ENCODE measurements at places on chromosomes 12 and 14. TPM values are rescaled to one million over a fixed set of nuclear protein-coding genes. Genes with fewer than 3 reads are reported as not detected.
A peak's percentile ranks its signal among the peaks of the same experiment; 100 is the strongest.

- H3K27ac ChIP-seq, result no peak overlapping the region
- H3K27me3 ChIP-seq, result no peaks in the 10 kb centered on the region
- peaks cover 10% of the 10 kb centered on the region for H3K4me1 ChIP-seq
- no peaks in the 10 kb centered on the region for H3K36me3 ChIP-seq
- no peak overlapping the region for H3K4me3 ChIP-seq
These were observed 1.0 kb upstream of the BDKRB2 start for GRCh38 chr14:96203635-96204034.

- H3K36me3 ChIP-seq, result no peaks in the 10 kb centered on the region
- no peak for DNase-seq
- H3K27me3 ChIP-seq, result no peaks in the 10 kb centered on the region
- no peaks in the 10 kb centered on the region for H3K4me1 ChIP-seq
- H3K27ac ChIP-seq, result no peak overlapping the region
- H3K4me3 ChIP-seq, result no peak overlapping the region
These were observed 100.7 kb downstream of the ZFC3H1 start for GRCh38 chr12:71562676-71563595.

- peaks cover 12% of the 10 kb centered on the region for H3K36me3 ChIP-seq
- no peaks in the 10 kb centered on the region for H3K27me3 ChIP-seq
- DNase-seq, result no peak
- peaks cover 12% of the 10 kb centered on the region for H3K4me1 ChIP-seq
These were observed 133.4 kb downstream of the RFLNA start for GRCh38 chr12:124428136-124428791.

- no peak for DNase-seq
- no peaks in the 10 kb centered on the region for H3K27me3 ChIP-seq
- H3K4me3 ChIP-seq, result no peak overlapping the region
- H3K36me3 ChIP-seq, result no peaks in the 10 kb centered on the region
These were observed 1.4 kb upstream of the RNF10 start for GRCh38 chr12:120532701-120533238.

- H3K27me3 ChIP-seq, result no peaks in the 10 kb centered on the region
- H3K27ac ChIP-seq, result no peak overlapping the region
- no peak overlapping the region for H3K4me3 ChIP-seq
- no peak for DNase-seq
- H3K4me1 ChIP-seq, result no peaks in the 10 kb centered on the region
These were observed 101.1 kb upstream of the DCD start for GRCh38 chr12:54749191-54749818.

DNA sequence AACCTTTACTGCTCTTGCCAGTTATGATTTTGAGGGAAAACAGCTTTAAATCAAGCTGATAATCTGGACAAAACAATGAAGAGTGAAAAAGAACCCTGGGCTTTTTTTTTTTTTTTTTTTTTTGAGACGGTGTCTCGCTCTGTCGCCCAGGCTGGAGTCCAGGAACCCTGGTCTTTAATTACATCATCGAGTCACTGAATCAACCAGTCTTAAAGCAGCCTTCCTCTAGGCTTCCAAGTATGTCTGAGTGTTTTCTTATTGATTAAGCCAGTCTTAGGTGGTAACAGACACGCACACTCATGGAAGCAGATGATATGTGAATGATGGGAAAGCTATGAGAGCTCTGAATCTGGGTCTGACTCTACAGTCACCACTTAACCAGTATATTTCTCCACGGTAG lies 5.9 kb upstream of the VCPKMT start:
- H3K4me3 ChIP-seq, result no peak overlapping the region
- H3K4me1 ChIP-seq, result peaks cover 3% of the 10 kb centered on the region
- H3K36me3 ChIP-seq, result peaks cover 8% of the 10 kb centered on the region

- H3K4me1 ChIP-seq, result peaks cover 27% of the 10 kb centered on the region
- no peak overlapping the region for H3K4me3 ChIP-seq
- peaks cover 19% of the 10 kb centered on the region for H3K36me3 ChIP-seq
- H3K27ac ChIP-seq, result peak overlapping the region; percentile 59
- no peak for DNase-seq
These were observed 7.8 kb downstream of the ZFP36L1 start for GRCh38 chr14:68784978-68785533.

GRCh38 chr12:109776624-109777023 lies 56.6 kb downstream of the TRPV4 start:
- H3K27ac ChIP-seq, result no peak overlapping the region
- H3K4me1 ChIP-seq, result no peaks in the 10 kb centered on the region
- H3K27me3 ChIP-seq, result no peaks in the 10 kb centered on the region
- no peak overlapping the region for H3K4me3 ChIP-seq
- no peaks in the 10 kb centered on the region for H3K36me3 ChIP-seq
- no peak for DNase-seq

- H3K4me1 ChIP-seq, result peaks cover 16% of the 10 kb centered on the region
- H3K27me3 ChIP-seq, result no peaks in the 10 kb centered on the region
- DNase-seq, result no peak
- no peak overlapping the region for H3K27ac ChIP-seq
- H3K36me3 ChIP-seq, result no peaks in the 10 kb centered on the region
These were observed 316.3 kb downstream of the BCL11B start for GRCh38 chr14:98955741-98956070.

DNA sequence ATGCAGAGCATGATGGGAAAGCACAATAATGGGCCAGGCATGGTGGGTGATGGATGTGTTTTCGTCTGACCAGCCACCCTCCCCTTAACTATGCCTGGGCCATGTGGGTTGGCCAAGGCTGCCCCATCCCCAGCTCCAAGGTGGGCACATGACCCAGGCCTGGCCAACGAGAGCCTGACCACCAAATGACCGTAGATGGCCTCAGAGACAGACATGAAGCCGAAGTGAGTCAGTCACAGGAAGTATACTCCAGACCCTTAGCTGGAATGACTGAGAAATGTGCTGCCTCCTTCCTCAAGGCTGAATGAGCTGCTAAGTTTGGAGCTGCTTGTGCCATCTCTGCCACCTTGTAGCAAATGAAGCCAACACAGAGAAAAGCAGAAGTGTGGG lies 233.6 kb downstream of the BCL11B start:
- no peaks in the 10 kb centered on the region for H3K36me3 ChIP-seq
- no peak for DNase-seq
- no peaks in the 10 kb centered on the region for H3K27me3 ChIP-seq
- H3K4me3 ChIP-seq, result no peak overlapping the region

- no peak overlapping the region for H3K4me3 ChIP-seq
- no peak for DNase-seq
- no peaks in the 10 kb centered on the region for H3K27me3 ChIP-seq
- H3K4me1 ChIP-seq, result no peaks in the 10 kb centered on the region
These were observed 45.8 kb upstream of the TMED10 start for GRCh38 chr14:75222208-75222701.

GRCh38 chr12:6963791-6964413 lies 6.6 kb downstream of the PHB2 start:
- H3K36me3 ChIP-seq, result peaks cover 36% of the 10 kb centered on the region
- no peak overlapping the region for H3K4me3 ChIP-seq
- H3K27ac ChIP-seq, result no peak overlapping the region
- peaks cover 5% of the 10 kb centered on the region for H3K4me1 ChIP-seq
- H3K27me3 ChIP-seq, result no peaks in the 10 kb centered on the region
- no peak for DNase-seq

GRCh38 chr14:97638864-97639263 lies 841.7 kb downstream of the VRK1 start:
- no peaks in the 10 kb centered on the region for H3K27me3 ChIP-seq
- no peak overlapping the region for H3K4me3 ChIP-seq
- no peaks in the 10 kb centered on the region for H3K4me1 ChIP-seq
- DNase-seq, result no peak
- H3K27ac ChIP-seq, result no peak overlapping the region
- H3K36me3 ChIP-seq, result no peaks in the 10 kb centered on the region

GRCh38 chr14:75411214-75411540 lies 16.6 kb upstream of the JDP2 start:
- H3K27ac ChIP-seq, result no peak overlapping the region
- no peak overlapping the region for H3K4me3 ChIP-seq
- no peaks in the 10 kb centered on the region for H3K36me3 ChIP-seq
- no peaks in the 10 kb centered on the region for H3K4me1 ChIP-seq
- H3K27me3 ChIP-seq, result no peaks in the 10 kb centered on the region
- no peak for DNase-seq

DNA sequence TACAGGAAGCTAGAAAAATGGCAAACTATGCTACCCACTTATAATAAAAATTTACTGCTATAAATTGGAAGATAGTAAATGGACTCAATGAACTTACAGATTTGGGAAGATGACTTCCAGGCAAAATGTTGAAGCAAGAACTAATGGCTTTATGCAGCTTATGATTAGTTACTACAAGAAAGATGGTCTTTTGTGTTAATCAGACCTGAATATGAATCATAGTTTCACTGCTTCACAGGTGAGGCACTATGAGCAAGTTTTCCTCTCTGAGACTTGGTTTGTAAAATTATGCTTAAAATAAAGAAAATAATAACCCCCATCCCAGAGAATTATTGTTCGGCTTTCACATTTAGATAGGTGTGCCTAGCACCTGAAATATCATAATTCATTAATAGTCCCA lies 19.8 kb upstream of the DCN start:
- no peaks in the 10 kb centered on the region for H3K27me3 ChIP-seq
- no peak overlapping the region for H3K27ac ChIP-seq
- H3K36me3 ChIP-seq, result no peaks in the 10 kb centered on the region
- no peaks in the 10 kb centered on the region for H3K4me1 ChIP-seq
- H3K4me3 ChIP-seq, result no peak overlapping the region

DNA sequence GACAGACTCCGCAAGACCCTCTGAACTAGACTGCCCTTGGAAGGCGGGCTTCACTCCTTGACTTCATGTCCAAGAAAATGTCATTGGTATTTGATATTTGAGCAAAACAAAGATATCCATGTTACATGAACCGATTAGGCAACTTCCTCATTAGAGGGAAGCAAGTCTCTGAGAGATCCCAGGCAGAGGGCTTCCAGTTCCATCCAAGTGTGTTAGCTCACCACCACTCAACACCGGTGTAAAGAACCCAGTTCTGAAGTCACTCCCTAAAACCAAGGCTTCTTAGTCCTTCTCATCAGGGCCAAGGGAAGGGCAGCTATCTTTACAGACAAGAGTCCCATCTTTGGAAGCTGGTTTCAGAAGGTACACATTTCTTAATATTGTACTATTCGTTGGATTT lies 87.2 kb upstream of the CDKN3 start:
- no peaks in the 10 kb centered on the region for H3K4me1 ChIP-seq
- no peaks in the 10 kb centered on the region for H3K36me3 ChIP-seq
- no peak overlapping the region for H3K4me3 ChIP-seq
- H3K27me3 ChIP-seq, result no peaks in the 10 kb centered on the region
- H3K27ac ChIP-seq, result no peak overlapping the region

DNA sequence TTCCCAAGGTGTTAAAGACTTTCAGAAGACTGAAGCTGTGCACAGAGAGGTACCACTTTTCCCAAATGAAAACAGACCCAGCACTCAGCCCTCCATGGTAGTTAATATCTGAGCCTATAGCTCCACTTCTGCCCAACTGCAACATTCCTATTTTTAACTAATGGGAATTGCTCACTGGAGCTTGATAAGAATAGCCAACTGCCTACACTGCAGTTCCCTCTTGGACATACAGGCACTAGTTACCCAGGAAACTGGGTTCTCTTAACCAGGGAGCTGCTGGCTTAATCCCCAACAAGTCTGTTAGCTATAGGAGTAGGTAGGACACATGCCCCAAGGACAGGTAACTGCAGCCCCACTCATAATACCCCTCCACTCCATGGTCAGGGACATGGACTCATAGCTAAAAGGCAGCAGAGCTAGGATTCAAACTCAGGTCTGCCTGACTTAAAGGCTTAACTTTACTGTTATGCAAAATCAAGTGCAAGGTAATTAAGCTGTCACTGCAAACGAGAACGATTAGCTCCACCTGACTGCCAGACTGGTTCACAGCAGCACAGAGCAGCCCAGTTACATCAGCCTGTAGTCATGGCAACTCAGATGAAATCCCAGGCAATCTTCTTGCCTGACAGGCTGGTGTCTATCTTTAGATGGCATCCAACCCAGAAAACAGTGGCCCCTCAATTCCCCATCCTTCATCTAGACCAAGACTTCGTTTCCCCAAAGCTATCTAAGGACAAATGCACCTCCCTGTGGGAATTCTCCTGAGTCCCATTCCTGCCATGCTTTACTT lies 77.1 kb upstream of the ACTN1 start:
- H3K27ac ChIP-seq, result peak overlapping the region; percentile 83
- H3K27me3 ChIP-seq, result no peaks in the 10 kb centered on the region
- peaks cover 67% of the 10 kb centered on the region for H3K4me1 ChIP-seq
- no peak overlapping the region for H3K4me3 ChIP-seq

- no peak overlapping the region for H3K4me3 ChIP-seq
- H3K4me1 ChIP-seq, result peaks cover 15% of the 10 kb centered on the region
- H3K27ac ChIP-seq, result no peak overlapping the region
- no peaks in the 10 kb centered on the region for H3K36me3 ChIP-seq
- DNase-seq, result no peak
These were observed 387.9 kb downstream of the TMEM117 start for GRCh38 chr12:44223736-44224135.

GRCh38 chr12:55830601-55831446 lies 1.4 kb upstream of the DNAJC14 start:
- peak overlapping the region; percentile 89 for H3K27ac ChIP-seq
- H3K36me3 ChIP-seq, result no peaks in the 10 kb centered on the region
- no peak for DNase-seq
- H3K4me3 ChIP-seq, result peak overlapping the region; percentile 79

DNA sequence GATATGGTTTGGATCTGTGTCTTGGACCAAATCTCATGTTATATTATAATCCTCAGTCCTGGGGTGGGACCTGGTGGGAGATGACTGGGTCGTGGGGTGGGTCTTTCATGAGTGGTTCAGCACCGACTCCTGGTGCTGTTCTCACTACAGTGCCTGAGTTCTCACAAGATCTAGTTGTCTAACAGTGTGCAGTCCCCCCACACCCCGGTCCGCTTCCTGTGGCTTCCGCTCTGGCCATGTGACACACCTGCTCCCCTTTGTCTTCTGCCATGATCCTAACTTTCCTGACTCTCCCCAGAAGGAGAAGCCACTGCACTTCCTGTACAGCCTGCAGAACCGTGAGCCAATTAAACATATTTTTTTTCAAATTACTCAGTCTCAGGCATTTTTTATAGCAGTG lies 1262.2 kb downstream of the TMEM121 start:
- H3K27me3 ChIP-seq, result no peaks in the 10 kb centered on the region
- no peak for DNase-seq
- no peak overlapping the region for H3K4me3 ChIP-seq
- no peaks in the 10 kb centered on the region for H3K36me3 ChIP-seq

GRCh38 chr14:62364161-62364560 lies 601.9 kb downstream of the SNAPC1 start:
- DNase-seq, result no peak
- H3K4me1 ChIP-seq, result no peaks in the 10 kb centered on the region
- H3K27me3 ChIP-seq, result no peaks in the 10 kb centered on the region
- no peak overlapping the region for H3K4me3 ChIP-seq

SLC10A1 gene
- total RNA-seq, result not detected

TAOK3 gene
- total RNA-seq, result 52.3 TPM

ST8SIA1 gene
- total RNA-seq, result 6.9 TPM

KRT2 gene
- total RNA-seq, result not detected

GALNT4 gene
- total RNA-seq, result 14.3 TPM

DAAM1 gene
- total RNA-seq, result 35.9 TPM

KRT1 gene
- 3.5 TPM for total RNA-seq

MYF6 gene
- not detected for total RNA-seq

C2CD5 gene
- total RNA-seq, result 60.0 TPM

Measured in thoracic aorta (tissue), 2 donors.